Right renal cortex interstitium (tissue), 3 donors: ENCODE measurements at places on chromosomes 7 and 10. TPM values are rescaled to one million over a fixed set of nuclear protein-coding genes. Genes with fewer than 3 reads are reported as not detected.

The ADAM12 gene
- polyA plus RNA-seq = 27.1 TPM

DNA sequence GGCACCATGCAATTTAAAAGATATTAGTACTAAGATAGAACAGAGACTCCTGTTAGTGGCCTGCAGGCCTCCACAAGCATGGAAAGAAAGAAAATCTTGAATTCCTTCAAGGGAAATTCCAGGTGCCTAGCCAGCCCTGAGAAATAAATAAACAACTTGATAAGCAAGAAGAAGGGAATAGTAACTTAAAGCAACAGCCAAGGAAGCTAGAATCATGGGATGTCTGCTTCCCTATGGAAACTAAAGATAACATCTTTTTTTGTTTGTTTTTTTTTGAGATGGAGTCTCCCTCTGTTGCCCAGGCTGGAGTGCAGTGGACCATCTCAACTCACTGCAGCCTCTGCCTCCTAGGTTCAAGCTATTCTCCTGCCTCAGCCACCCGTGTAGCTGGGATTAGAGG, 128.6 kb downstream of the SKIDA1 start:
- no peak for DNase-seq

DNA sequence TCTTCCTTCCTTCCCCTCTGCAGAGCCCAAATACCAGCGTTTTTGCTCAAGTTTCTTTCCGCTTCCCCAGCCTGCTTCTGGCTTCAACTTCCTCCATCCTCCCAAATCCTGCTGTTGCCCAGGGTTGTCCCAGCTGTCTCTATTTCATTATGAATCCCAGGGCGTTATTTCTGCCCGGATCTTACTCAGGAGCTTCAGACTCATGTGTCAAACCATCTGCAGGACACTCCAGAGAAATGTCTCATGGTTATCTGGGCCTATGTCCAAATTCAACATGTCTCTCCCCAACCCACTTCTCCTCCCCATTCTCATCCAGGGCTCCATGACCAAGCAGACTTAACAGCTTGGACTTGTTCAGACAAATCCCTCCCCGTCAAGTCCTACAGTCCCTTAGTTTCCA, 15.6 kb downstream of the ARHGAP22 start:
- DNase-seq = no peak

The NEUROG3 gene
- not detected for polyA plus RNA-seq

The TAS2R41 gene
- not detected for polyA plus RNA-seq

DNA sequence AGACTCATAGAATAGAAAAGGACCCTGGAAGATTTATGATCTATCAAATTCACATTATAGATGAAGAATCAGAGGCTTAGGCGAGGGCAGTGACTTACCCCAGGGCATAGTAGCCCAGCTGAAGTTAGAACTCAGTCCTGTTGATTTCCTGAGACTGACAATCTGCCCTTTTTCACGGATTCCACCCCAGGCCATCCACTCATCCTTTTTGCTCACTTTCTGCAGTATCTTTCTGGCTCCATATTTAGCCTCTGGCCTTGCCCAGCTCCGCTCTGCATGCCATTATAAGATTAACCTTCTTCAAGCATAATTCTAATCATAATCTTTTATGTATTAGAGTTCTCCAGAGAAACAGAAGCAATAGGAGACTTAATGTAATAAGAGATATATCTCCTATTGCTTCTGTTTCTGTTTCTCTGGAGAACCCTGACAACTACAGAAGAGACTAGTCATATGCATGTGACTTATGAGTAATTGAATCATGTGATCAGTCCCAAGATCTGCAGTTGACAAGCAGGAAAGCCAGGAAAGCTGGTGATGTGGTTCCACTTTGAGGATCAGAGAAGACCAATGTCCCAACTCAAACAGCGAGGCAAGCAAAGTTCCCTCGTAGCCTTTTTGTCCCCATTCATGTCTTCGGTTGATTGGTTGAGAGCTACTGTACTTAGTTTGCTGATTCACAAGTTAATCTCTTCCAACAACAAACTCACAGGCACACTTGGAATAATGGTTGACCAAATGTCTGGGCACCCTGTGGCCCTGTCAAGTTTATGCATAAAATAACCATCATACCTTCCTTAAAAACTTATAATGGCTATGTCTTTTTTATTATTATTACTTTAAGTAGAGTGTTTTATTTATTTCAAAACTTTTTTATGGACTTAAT, 412.1 kb downstream of the SUGCT start:
- no peak for DNase-seq

DNA sequence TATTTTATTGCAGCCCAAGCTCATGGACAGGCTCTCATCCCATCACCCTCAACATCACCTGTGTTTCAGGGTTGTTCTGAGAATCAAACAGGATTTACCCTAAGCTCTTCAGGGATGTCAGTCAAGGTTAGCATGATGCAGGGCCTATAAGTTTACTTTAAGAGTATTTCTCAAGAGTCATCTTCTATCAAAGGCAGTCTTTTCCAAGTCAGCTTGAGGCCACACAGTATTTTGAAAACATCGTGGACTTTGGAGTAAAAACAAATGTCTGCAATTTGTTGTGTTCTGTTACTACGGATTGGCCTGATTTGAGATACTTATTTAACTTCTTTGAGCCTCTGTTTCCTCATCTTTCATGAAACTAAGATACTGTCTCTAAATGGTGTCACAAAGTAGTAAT, 42.0 kb upstream of the NRP1 start:
- DNase-seq = no peak

The MLLT10 gene
- polyA plus RNA-seq = 51.1 TPM

DNA sequence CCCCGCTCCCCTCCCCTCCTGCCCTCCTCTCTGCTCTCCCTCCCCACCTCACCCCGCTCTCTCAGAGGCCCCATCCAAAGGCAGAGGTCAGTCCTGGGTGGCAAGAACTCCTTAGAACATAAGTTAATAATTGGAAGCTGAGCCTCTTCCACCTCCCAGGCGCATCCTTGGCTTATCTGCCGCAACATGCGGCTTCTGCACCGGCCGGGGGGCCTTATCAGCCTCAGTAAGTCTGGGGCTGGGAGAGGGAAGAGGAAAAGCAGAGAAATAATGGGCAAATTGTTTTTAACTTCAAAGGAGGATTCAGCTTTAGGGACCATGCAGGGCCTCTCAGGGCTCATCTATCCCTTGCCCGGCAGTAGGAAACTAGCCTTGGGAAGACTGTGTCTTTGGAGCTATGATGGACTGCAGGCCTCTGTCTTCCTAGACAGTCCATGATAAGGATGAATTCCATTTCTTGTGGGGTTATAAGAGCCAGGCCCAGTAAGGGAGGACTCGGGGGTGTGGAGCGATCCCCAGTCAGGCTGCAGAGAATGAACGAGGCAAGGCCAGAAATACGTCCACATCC, 411.6 kb downstream of the PLXNA4 start:
- no peak for DNase-seq

DNA sequence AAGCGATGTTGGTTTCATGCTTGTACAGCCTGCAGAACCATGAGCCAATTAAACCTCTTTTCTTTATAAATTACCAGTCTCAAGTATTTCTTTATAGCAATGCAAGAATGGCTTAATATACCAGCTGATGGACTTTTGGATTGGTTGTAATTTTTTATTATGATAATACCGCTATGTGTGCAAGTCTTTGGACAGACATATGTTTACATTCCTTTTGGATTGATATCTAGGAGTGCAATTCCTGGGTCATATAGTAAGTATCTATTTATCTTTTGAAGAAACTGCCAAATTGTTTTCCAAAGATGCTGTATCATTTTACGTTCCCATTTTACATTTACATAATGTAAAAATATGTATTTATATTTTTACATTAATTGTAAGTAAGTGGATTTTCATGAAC, 81.2 kb upstream of the PIP4K2A start:
- no peak for DNase-seq

- no peak for DNase-seq
Measured at GRCh38 chr7:47391726-47392125, 190.2 kb downstream of the TNS3 start.

- DNase-seq = no peak
Measured at GRCh38 chr10:101887775-101888174, 44.2 kb upstream of the KCNIP2 start.

The COL28A1 gene
- polyA plus RNA-seq = 7.2 TPM

DNA sequence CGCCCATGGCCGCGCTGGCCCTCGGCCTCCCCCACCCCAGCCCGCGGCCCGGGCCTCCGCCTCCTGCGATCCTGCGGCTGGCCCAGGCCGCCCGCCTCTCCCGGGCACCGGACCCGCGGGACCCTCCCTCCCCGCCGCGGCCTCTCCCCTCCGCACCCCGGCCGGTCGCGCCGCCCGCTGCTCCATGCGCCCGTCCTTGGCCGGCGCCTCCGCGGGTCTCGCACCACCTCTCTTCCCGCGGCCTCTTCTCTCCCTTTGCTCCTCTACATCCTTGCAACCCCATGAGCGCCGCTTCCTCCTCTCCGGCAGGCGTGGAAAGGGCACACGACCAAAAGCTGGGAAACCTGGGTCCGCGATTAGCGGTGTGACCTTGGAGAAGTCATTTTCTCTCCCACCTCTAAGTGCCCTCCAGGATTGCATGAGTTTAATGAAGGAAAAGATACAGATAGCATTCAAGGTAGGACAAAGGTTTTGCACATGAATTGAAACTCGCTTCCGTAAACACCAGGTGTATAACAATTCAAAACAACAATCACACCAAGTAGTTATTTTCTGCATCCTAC, 448 bp upstream of the SRPK2 start:
- DNase-seq = peak; percentile 24

- DNase-seq = no peak
Measured at GRCh38 chr7:134462337-134462925, 3.5 kb upstream of the AKR1B1 start.

The MAGI2 gene
- polyA plus RNA-seq = 39.1 TPM

GRCh38 chr10:128022261-128023196, 103.7 kb downstream of the MKI67 start:
- no peak for DNase-seq

DNA sequence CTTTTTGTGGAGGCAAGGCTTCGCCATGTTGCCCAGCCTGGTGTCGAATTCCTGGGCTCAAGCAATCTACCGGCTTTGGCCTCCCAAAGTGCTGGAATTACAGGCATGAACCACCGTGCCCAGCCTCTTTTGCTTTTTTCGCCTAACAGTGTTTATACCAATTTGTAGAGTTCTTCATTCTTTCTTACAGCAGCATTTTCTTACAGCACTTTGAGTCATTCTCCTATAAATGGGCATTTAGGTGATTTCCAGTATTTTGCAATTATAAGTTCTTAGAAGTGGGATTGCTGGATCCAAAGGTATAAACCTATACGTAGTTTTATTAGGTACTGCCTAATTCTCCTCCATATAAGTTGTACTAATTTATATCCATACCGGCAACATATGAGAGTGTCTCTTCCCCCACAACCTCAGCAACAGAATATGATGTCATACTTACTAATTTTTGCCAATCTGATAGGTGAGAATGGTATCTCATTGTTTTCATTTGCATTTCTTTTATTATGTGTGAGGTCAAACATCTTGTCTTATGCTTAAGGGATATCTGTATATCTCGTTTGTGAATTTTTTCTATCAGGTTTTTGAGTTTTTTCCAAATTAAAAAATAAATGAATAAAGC, 39.1 kb downstream of the SUFU start:
- DNase-seq = no peak

- DNase-seq = no peak
Measured at GRCh38 chr7:21526007-21526406, 16.8 kb upstream of the DNAH11 start.

The MPP7 gene
- polyA plus RNA-seq = 9.5 TPM

DNA sequence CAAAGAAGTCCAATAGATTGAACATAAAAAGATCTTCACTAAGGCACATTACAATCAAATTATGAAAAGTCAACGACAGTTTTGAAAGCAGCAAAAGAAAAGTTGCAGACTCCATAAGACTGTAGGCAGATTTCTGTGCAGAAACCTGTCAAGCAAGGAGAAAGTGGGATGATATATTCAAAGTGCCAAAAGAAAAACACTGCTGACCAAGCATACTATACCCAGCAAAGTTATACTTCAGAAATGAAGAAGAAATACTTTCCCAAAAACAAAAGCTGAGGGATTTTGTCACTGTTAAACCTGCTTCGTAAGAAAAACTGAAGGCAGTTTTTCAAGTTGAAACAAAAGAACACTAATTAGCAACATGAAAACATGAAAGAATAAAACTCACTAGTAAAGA, 145.5 kb downstream of the ZEB1 start:
- no peak for DNase-seq

DNA sequence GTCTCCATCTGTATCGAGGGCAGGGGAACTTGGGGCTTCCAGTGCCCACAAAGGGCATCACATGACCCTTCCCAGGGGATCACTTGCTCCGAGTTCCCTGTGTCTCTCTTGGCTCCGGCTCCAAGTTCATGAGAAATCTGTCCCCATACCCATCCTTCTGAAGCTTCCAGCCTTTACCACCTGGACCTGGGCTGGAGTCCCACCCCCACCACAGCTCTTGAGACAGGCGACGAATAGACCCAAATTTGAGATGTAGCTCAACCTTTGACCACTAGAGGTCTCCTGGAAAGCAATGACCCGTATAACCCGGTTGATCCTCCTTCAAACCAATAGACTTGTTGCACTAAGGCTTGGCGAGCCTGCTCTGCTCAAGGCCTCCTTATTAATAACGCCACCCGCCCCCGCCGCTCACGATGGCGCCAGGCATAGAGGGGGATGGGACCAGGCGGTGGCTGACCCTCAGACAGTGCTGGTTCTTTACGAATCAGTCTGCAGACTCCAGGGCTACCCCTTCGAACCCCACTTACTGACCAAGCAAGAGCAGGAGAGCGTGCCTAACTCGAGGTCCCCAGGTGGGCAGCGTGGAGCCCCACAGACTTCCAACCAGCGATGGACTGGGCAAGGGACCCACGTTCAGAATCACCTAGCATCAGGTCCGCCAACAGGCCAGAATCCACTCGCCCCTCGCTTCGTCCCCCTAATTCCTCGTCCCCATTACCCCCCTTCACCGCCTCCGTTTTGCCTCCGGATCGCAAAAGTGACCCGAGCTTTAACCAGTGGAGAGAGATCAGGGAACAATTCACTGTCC, 4.4 kb upstream of the ARID5B start:
- no peak for DNase-seq

DNA sequence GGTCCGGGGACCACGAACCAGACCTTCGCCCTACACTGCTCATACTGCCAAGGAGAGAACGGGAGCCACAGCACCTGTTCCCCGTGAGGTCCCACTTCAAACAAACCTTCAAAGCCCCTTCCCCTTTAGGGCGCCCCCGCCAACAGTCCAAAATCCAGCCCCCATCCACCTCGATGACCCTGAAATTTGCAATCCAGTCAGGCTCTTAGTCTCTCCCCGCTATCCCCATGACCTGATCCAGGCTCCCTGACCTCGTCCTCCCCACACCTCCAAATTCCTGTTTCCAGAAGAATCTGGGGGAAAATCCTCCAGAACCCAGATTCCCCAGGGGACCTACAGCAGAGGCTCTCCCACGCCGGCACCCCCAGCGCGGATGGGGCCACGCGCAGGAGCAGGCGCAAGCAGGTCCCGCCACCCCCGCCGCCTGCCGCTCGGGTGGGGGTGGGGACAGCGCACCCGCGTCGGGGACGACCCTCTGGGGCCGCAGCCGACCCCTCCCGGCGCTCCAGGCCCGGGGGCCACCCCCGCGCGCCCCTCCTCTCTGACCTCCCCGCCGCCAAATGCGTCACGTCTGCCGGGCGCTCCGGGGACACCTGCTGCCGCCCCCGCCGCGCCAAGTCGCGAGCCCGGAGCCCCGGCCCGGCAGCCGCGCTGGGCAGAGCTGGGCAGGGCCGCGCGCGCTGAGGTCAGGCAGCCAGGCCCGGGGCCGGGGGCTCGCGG, 753 bp downstream of the CAMK2B start:
- no peak for DNase-seq

The PIK3AP1 gene
- polyA plus RNA-seq = 5.7 TPM
